Activated T-cell treated with anti-CD3 and anti-CD28 coated beads, Interleukin-2, amount 50 U/mL, for 24 hours (primary cell): ENCODE measurements at places on chromosomes 5 and 9.

DNA sequence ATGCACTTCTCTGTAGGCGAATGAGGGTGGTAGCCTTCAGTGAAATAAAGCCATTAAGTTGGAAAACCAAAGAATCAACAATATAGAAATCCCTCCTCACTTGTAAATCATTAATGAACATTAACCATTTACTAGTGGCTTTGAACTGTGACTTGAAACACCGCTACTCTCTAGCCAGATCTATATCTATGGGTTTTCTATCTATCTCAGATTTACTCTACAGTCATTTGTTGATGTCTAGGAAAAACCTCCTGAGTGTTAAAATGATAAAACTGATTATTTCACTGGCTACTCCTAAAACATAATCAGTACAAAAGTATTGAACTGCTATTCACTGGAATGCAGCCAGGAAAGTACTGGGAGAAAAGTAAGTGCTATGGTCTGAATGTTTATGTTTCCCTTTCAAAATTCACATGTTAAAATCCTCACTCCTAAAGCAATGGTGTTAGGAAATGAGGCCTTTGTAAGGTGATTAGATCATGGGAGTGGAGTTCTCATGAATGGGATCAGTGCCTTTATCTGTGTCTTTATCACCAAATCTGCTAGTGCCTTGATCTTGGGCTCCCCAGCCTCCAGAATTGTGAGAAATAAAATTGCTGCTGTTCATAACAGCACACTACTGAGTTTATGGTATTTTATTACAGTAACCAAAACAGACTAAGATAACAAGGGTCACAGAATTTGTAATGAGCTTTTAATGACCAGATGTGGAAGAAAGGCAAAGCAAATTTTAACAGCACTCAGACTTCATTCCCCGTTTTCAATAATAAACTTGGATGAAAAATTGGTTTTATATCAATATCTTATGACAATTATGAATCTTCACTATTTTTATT lies 8.6 kb upstream of the OXCT1 start:
- DNase-seq = no peak

- no peak for DNase-seq
Measured at GRCh38 chr5:172920447-172920849, 38.8 kb upstream of the RPL26L1 start.

- no peak for DNase-seq
Measured at GRCh38 chr9:131982102-131982501, 97.6 kb downstream of the MED27 start.

- DNase-seq = no peak
Measured at GRCh38 chr9:2718001-2718697, 839 bp downstream of the KCNV2 start.

DNA sequence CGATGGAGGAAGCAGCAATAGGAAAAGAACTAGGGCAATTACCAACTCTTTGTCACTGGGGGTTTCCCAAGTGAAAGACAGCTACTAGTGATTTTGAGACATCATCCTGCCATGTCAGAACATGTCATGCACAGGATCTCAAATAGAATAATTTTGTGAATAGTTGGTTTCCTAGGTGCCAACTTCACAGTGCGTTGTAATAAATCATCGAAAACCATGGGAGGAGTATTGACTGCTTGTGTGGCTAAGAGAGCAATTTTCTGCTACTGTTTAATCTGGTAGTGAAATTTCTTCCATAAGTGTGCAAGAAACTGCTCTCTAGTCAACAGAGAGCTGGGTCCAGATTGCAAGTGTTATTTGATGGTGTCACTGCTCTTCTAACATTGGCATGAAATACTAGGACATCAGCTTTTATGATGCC lies 168.6 kb downstream of the NNT start:
- no peak for DNase-seq

DNA sequence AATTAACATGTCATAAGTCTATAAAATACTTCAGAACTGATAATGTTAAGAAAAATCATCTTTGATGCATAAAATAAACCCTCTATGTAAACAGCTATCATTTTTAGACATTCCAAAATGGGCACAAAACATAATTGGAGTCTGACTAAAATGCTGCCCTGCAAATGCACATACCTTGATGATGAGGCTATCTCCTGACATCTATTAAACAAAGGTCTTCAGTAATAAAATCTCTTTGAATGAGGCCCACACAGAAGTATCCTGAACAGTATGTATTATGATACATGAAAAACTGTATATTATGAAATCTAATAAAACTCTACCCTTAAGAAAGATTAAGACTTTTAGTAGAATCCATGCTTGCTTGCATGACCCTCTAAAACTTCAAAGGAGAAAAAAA lies 66.1 kb downstream of the FBXL17 start:
- no peak for DNase-seq

GRCh38 chr5:165175041-165175440 lies 1669.6 kb downstream of the MAT2B start:
- DNase-seq = no peak

DNA sequence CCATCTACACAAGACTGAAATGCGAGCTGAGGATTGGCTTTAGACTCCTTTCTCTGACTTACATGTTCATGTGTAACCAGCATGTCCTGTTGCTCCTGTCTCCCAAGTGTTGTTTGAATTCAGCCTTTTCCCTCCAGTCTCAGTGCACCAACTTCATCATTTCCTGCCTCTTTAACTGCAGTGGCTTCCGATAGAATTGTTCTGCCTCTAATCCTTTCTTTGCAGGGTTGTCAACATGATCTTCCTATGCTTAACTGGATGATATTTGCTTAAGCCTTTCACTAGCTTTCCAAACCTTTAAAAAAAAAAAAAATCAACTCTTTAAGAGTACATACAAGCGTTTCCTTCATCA lies 6.7 kb upstream of the FYB1 start:
- DNase-seq = no peak

- no peak for DNase-seq
Measured at GRCh38 chr5:112388739-112389138, 30.3 kb downstream of the EPB41L4A start.

- no peak for DNase-seq
Measured at GRCh38 chr9:10045598-10045997, 567.2 kb downstream of the PTPRD start.
